ENCODE measurements at places on chromosomes 12 and 14.
A peak's percentile ranks its signal among the peaks of the same experiment; 100 is the strongest.

GRCh38 chr14:54829486-54830224 lies 73.0 kb downstream of the GCH1 start:
- no peak for DNase-seq

DNA sequence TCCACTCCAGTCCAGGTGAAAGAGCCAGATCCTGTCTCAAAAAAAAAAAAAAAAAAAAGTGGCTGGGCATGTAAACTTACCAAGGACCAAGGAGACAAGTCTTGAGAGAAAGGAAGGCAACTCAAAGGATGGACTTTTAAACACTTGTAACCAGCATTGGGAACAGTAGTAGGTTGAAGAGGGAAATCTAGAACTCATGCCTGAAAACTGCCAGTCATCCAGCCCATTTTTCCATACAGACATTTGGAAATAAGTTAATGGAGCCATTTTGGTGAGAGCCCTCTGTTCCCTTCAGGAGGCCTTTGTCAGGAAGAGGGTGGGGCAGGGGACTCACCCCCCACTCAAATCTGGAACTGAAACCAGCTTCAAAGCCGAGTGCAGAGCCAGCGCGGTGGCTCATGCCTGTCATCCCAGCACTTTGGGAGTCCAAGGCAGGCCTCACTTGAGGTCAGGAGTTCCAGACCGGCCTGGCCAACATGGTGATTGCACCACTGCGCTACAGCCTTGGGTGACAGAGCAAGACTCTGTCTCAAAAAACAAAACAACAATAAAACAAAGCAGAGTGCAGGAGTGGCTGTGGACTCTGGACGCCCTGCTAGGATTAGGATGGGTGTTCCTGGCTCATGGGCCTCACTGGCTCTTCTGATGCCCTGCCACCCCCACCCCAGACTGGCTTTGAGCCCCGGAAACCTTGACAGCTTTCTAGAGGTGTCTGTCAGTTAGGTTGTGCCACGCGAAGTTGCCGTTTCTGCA lies 1.6 kb upstream of the MLXIP start:
- DNase-seq = no peak

GRCh38 chr12:70154087-70154638 lies 89.1 kb upstream of the CNOT2 start:
- DNase-seq = no peak

GRCh38 chr14:50083467-50084337 lies 32.7 kb downstream of the VCPKMT start:
- DNase-seq = peak; percentile 34

DNA sequence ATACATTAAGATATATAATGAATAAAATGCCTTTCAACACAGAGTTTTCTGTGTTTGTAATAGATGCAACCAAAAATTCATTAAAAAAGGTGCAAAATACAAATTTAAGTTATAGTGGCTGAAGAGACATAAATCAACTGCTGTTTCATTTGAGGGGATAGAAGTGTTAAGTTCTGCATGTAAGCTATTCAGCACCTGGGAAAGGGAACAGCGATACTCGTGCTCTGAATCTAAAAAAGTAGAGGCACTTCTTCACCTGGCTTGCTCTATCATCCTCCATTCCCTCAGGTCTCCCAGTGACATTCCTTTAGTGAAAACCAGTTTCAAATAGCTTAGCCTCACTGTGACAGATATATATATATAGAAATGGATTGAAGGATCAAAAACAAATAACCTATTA lies 222.6 kb downstream of the ACSS3 start:
- no peak for DNase-seq

- no peak for DNase-seq
Measured at GRCh38 chr14:104443391-104444158, 136.0 kb upstream of the C14orf180 start.

DNA sequence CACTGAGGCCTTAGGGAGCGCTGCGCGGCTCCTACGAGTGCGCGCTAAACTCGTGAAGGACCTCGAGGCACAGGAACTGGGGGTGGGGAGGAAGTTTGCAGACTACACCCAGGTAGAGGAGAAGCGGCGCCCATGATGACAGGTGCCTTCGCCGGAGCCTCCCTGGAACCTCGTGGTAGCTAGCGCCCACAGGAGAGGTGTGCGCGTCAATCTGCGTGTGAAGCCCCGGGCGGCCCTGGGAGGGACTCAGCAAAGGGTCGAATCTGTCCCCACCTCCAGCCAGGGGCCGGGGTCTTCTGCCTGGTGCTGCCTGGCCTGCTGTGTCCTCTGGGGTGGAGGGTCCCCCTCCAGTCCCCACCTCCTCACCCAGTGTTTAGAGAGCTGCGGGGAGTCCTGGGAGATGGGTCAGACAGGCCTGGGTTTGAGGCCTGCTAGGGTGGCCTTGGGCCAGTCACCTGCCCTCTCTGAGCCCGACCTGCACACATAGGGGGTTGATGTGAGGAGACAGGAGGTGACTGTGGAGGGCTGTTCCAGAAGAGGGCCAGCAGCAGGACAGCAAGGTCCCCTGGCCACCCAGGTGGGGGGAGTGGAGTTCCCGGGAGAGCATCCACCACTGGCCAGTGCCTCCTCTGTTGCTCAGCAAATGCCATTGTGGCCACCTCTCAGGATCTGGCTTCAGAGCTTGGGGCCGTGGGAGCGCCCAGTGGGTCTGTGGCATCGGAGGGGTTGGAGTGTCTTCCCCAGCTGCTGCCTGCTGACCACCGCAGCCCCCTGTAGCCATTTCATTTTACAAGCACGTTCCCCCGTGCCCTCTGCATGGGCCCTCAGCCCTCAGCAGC lies 20.2 kb upstream of the KIF26A start:
- DNase-seq = no peak

DNA sequence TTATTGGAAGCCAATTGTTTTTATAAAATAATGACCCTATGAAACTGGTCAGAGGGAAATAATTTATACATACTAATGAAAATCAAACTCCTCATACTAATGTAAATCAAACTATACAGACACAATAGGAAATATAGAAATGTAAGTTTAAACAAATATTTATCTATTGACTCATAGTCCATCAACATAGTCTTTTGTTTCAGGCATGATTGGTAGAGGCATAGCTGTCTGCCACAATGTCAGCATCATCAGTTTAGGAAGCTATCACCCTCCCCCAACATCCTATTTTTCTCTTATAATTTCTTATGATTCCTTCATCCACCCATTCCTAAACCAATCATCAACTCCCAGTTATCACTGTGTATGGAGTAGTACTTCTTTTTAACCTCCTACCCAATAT lies 117.7 kb downstream of the SLC38A6 start:
- DNase-seq = no peak

DNA sequence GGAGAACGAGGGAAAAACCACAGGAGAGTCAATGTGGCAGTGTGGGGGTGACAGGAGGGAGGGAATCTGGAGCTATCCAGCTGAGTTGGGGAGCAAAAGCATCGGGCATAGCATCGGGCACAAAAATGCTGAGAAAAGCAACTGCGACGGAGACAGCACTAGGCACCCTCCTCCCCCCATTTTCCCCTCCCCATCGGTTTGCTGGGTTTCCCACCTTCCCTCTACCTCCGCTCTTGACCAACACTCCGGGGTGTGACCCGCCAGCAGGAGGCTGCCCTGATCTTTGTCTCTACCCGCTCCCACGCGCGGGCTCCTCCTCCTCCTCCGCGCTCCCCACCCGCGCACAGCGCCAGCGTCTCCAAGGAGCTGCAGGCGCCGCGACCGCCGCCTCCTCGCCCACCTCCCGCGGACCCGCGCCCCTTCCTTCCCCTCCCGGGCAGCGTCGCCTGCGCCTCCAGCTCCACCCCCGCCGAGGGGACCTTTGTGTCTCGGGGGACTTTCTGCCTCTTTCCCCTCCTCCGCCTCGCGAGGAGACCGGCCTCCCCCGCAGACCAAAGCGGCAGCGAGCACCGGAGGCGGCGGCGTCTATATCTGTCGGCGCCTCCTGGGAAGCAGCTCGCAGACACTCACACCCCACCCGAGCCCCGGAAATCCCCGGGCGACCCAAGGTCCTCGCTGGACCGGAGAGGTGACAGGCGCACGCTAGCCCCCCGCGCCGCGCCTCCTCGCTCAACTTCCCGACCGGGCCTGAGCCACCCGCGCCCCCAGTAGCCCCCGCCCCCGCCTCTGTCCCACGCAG lies 920 bp downstream of the CDK17 start:
- peak; percentile 47 for DNase-seq

DNA sequence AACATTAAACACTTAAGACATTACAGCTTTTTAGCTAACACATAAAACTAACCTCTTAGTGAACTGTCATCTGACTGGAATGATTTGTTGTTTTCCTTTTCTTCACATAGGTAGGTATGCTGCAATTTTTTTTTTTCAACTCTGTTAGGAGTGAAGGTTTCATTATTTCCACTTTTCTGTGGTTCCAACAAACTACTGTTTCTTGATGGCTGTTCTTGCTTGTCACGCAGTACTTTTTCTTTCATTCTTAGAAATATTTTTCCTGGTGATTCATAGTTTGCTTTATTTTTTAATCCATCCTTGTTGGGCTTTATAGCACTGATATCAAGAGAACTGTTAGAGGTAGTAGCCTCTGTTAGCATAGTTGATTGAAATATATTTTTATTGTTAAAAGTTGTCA lies 6.3 kb downstream of the MIS18BP1 start:
- DNase-seq = no peak

- DNase-seq = no peak
Measured at GRCh38 chr12:111393700-111394300, 11.9 kb upstream of the SH2B3 start.

- DNase-seq = peak; percentile 86
Measured at GRCh38 chr12:101839324-101840283, 8.8 kb upstream of the GNPTAB start.

- DNase-seq = no peak
Measured at GRCh38 chr14:69629225-69630127, 18.1 kb downstream of the SUSD6 start.

DNA sequence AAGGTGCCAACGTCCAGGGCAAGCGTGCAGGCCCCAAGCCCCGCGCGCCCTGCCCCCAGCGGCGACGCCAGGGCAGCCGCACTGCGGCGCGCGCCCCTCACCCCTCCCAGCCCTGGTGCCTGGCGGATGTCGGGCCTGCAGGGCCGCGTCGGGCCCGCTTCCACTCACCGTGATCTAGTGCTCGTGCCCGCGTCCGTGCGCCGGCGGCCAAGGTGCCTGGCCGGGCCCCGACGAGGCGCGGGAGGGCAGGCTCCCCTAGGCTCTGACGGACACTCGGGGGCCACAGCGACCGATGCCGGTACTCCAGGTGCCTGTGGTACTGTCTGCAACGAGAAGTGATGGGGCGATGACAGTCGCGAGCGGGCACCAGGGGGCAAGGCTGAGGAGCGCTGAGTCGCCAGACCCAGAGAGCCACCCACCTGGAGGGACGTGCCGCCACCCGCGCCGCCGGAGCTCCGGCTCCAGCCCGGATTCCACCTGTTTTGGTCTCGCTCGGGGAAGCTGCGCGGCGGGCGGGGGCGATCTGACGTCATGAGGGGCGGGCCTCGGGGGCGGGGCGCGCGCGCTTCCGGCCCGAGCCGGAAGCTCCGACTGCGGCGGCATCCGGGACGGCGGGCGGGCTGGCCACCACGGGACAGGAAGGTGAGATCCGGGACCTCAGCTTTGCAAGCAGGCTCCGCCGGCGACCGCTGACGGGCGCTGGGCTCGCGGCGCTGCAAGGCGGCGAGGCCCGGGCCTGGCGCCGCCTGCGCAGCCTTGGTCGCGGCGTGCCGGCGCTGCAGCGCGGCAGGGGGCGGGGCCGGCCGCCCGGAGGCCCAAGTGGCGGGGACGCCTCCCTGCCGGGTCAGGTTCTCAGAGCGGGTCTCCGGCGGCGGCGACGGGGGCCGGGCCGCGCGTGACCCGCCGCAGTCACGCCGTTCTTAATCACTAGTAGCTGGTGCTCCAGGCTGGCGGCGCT lies at the start of the genes LYSET and MOAP1:
Gene LYSET, plus strand, starts transcription at position 927 of the 958 bp plus-strand sequence. CDS start 89 bp downstream, outside the sequence.
Gene MOAP1, minus strand, starts transcription at position 507 of the 958 bp plus-strand sequence. CDS start 655 bp downstream, outside the sequence.
- peak; percentile 91 for DNase-seq

GRCh38 chr12:31785318-31785717 lies 56.5 kb upstream of the AMN1 start:
- DNase-seq = no peak

- no peak for DNase-seq
Measured at GRCh38 chr12:128336204-128337070, 69.5 kb downstream of the TMEM132C start.

DNA sequence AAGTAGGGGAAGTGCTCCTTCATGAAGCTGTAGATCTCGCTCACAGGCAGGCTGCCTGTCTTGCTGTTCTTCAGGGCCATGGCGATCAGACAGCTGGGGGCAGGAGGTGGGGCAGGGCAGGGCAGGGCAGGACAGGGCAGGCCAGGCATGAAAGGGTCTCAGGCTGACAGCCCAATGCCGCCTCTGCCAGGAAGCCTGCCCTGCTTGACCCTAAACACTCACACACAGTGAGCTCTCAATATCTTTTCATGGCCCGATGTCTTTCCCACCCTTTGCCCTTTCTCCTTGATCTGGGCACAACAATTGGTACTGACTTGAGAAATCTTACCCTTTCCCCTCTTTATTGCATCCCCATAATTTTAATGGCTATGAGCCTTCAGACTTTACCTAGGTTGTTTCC lies 22.4 kb downstream of the FOXN4 start:
- DNase-seq = no peak

GRCh38 chr12:74431801-74432200 lies 105.8 kb upstream of the ATXN7L3B start:
- no peak for DNase-seq

DNA sequence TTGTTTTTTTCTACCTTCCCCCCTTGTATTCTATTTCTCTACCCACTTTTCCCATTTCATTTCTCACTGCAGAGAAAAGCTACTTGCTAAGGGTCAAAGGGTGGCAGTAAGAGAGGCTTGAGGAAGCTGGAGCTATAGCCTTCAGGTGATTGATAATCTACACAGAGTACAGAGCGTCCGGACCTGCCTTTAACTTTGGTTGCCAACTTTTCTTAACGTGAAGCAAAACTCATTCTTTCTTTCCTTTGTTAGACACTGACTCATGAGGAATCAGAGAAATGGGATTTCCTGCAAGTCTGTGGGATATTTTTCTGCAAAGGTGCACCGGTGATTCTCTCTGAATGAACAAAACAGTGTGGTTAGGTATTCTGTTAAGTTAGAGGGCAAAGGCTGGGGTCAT lies 133.3 kb downstream of the RMST start:
- no peak for DNase-seq

- DNase-seq = peak; percentile 74
Measured at GRCh38 chr12:8544295-8544694, 3.6 kb upstream of the CLEC4E start.

DNA sequence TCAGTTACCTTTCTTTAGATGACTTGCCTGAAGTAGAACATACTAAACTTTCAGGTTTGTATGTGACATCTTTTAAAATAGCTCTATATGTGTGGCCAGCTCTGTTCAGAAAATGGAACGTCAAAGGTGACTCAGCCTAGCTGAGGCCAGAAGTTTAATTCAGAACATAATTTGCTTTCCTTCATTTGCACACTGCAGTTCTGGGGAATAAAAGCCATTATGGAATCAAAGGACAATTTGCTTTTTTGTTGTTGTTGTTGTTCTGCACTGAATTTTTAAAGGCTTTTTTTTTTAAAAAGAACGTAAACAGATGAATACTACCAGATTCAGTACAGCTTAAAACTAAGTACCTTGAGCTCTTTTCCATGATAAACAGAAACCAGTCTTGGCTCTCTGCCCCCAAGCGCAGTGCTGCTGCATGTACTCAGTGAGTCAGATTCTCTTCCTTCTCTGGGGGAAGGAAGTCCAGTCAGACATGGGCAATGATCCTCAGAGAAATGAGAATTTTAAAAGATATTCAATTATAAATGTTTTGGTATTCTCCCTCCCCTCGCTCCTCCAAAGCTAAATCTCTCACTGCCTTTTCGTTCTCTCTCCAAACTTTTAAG lies 644.2 kb downstream of the NOVA1 start:
- DNase-seq = no peak
